ENCODE measurements at places on chromosomes 4 and X.

DNA sequence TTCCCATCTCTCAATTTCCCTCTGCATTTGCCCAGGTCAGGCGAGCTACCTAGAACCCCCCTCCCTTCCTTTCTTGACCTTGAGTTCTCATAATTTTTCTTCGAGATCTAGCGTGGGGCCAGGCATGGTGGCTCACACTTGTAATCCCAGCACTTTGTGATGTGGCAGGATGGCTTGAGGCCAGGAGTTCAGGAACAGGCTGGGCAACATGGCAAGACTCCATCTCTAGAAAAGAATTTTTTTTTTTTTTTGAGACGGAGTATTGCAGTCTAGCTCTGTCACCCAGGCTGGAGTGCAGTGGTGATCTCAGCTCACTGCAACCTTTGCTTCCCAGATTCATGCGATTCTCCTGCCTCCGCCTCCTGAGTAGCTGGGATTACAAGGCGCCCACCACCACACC is 4.5 kb upstream of the PORCN start:
- no peak for DNase-seq

- peak; percentile 29 for DNase-seq
These were observed 14.1 kb downstream of the RPS6KA3 start for GRCh38 chrX:20252381-20253231.

GRCh38 chr4:62053974-62054373 is 853.8 kb downstream of the ADGRL3 start:
- no peak for DNase-seq

- DNase-seq, result no peak
These were observed 1450.3 kb downstream of the STIM2 start for GRCh38 chr4:28310926-28311325.

DNA sequence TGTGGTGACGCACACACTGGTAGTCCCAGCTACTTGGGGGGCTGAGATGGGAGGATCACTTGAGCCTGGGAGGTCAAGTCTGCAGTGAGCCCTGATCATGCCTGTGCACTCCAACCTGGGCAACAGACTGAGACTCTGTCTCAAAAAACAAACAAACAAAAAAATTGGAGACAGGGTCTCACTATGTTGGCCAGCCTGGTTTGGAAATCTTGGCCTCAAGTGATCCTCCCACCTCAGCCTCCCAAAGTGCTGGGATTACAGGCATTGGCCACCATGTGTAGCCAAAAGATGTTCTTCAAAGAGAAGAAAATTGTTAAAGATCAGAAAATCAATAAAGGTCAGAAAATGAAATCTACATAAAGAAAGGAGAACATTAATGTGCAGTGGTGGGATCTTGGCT is 41.7 kb upstream of the ABCG2 start:
- no peak for DNase-seq

GRCh38 chr4:6910340-6910959 is 824 bp downstream of the TBC1D14 start:
- peak; percentile 37 for DNase-seq

DNA sequence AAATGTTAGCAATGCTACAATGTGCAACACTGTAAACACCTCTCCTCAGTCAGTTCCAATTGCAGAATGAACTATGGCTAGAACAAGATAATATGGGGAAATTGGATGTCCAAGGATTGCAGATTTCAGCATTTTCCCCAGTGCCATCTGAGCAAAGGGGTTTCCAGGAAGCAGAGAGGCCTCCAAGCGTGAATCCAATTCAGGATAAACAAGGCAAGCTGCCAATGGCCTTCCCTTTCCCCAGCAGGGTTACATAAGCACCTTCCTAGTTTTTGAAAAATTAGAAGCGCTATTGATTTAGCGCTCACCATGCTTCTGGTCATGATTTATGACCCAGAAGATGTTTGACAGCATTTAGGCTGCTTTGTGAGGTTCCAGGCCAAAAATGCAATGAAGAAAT is 223.0 kb upstream of the GATB start:
- no peak for DNase-seq

DNA sequence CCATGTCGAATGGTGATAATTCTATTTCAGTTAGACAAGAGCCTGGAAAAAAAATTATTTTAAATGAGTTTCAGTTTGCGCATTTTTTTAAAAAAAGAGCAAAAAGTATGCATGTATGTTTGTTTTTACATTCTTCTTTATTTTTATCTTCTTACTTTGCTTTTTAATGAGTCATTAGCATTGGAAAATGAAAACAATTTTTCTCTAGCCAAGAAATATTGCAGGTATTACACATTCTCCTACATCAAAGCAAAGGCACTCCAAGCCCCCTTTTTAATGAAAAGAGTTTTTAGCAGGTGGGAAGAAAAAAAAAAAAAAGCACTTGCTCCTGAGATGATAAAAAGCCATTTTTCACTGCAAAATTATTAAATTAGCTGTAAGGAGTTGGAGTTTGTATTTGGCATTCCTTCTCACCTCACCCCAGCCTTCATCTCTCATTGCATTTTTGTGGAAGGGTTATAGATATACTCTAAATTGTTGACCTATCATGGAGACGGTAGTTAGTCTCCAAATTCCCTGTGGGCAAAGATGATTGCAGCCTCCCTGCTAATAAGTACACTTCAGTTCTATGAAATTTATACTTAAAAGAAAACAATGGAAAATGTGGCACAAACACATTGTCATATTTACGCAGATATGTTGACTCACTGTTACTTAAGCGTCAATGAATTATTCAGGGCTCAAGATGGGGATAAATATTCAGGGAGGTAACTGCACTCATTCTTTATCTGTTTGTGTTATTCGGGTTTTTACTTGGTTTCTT is 43.8 kb downstream of the PALLD start:
- no peak for DNase-seq

GRCh38 chr4:143355540-143356217 is 19.0 kb downstream of the GAB1 start:
- peak; percentile 41 for DNase-seq

DNA sequence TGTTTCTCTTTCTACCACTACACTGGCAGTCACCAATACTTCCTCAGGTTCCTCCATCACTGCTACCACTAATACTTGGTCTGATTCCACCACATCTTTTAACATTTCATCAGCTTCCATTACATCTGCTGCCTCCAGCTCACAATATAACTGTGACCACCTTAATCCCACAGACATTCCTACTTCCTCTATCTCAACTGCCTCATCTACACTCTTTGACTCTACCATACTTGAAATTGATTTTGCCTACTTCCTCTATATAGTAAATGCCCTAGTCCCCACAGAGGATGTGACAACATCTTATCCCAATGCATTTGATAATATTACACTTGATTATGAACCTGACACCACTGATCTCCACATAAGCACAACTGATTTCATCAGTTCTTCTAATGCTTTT is 29.0 kb downstream of the OPRPN start:
- DNase-seq, result no peak

DNA sequence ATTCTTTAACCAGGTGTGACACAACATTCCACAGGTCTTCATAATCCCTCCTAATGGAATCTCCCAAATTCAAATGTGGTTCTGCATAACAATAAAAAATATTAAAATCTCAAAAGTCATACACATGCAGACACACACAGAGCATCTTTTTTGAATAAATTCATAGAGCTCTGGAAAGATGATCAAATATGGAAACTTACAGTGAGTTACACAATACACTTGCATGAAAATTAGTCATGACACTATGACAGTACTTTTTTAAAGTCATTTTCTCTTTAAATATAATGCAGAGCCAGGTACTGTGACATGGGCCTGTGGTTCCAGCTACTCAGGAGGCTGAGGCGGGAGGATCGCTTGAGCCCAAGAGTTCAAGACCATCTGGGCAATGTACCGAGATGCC is 38.9 kb downstream of the DDX60L start:
- no peak for DNase-seq

- DNase-seq, result no peak
These were observed 228.4 kb upstream of the PSAPL1 start for GRCh38 chr4:7663075-7663541.

DNA sequence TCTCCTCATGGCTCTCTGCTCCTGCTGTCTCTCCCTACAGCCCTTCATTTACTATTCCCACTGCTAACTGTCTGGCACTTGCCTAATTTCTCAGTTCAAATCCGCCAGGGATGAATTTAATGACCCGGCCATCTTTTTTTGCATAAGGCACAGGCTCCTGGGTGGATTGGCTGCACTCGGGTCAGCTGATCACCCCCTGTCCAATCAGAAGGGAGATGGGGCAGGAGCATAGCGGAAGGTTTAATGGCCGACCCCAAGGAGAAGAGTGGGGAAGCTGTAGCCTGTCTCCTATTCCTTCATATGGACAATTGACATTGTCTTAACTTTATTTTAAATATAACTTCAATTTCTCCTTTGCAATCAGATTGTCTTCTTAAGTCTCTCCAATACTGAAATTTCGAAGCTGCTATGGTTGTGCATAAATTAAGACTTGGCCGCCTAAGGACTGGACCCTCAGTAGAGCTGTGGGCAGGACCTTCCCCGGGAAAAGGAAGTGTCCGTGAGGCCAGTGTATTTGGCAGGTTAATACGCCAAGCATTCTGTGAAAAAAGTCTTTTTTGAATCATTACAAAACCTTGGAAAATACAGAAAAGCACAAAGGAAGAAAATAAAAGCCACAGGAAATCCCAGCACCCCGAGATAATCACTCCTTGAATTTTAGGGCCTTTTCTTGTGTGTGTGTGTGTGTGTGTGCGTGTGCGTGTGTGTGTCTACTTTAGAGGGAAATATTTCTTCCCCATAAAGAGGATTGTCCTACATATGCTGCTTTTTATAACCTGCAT is 55.5 kb downstream of the SMIM20 start:
- no peak for DNase-seq

DNA sequence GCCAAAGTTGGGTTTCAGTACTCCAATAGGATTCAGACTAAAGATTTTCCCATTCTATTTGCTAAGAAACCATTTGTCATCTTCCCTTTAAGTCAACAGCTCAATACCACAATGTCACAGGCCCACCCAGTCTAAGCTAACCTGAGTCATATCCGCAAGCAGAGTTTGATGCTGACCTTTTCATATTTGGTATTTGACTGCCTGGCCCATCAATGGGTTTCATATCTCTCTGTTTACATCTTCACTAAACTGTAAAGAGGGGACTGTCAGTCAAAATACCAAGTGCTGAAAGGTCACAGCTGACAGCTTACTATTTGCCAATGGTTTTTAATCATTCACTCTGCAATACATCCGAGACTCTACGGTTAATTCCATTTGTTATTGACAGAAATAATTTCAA is 707.5 kb upstream of the ACTRT1 start:
- no peak for DNase-seq

DNA sequence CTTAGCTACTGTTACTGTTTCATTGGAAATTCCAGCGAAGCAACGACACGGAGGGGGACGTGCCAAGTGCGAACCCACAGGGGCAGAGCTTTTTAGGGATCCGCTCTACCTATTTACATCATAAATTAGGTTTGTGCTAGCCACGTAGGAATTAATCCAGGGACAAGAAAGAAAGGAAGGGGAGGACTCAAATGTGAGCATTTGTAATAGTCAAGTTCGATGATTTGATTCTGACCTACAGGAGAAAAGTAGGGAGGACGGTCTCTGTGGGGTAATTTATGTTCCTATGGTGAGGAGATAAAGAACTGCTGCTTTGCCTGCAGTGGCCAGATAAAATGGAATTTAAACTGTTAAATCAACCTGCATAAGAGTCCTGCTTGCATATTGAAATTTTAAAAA is 1.7 kb downstream of the INTS6L start:
- no peak for DNase-seq

DNA sequence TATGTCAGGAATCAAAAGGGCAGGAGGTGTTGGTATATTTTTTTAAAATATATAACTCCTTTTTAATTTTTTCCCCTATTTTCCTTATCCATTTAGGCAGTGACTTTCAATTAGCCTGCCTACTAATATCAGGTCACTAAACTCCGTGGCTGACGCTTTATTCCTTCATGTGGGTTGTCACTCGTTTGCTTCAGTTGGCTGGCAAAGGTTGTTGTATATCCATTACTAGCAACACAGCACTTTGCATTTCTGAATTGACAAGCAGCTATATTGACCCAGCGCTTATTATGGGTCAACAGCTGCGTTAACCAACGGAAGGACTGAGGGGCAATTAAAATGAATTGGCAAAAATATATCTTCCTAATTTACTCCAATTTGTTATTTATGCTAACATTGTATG is 87.7 kb downstream of the ARX start:
- DNase-seq, result no peak

GRCh38 chr4:153266988-153267387 is 62.7 kb downstream of the TRIM2 start:
- no peak for DNase-seq

DNA sequence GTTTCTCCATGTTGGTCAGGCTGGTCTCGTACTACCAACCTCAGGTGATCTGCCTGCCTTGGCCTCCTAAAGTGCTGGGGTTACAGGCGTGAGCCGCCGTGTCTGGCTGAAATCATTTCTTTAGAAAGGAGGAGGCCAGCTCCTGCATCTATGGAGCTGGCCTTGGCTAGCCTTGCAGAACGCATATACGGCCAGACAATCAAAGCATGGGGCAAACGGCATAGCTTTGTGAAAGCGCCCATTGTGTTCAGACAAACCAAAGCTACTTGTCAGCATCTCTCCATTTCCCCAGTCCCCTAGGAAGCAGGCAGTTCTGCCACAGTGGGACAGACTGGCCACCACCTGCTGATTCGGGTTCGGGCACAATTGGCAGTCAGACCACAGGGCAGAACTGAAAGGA is 48.9 kb upstream of the IQSEC2 start:
- DNase-seq, result no peak

DNA sequence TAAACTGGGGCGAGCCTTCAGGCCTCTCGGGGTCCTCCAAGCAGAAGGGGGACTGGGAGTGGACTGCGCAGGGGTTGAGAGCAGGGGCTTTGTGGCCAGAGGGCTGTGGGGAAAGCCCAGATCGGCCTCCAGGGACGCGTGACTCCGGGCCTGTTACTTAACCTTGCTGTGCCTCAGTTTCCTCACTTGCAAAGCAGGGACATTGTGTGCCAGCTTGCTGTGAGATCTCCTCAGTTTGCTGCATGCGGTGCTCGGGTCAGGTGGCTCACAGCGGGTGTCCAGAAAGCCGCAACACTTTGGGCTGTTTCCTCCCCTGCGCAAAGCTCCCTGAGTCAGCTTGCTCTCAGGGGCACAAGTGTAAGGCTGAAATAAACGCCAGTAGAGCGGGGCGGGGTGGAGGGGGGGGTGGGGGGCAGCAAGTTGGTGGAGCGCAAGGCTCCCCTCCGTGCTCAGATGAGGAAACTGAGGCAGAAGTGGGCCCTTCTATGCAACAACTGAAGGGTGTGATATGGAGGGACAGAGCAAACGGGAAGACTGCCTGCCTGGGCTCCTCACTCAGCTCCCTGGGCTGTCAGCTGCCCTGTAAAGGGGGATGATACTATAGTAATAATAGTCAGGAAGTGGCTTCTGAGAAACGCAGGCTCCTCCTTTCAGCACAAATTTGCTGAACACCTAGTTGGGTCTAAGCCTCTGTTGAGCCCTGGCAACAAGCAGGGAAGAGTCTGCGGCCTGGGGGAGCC is 101.0 kb downstream of the HMX1 start:
- no peak for DNase-seq

- no peak for DNase-seq
These were observed 89.6 kb downstream of the SORCS2 start for GRCh38 chr4:7281691-7282665.
